ENCODE measurements at places on chromosomes 5 and 9. TPM values are rescaled to one million over a fixed set of nuclear protein-coding genes. Genes with fewer than 3 reads are reported as not detected.

GRCh38 chr5:76641514-76642120 is 18.4 kb upstream of the F2RL2 start:
- no peak overlapping the region for H3K27ac ChIP-seq
- H3K36me3 ChIP-seq, result no peaks in the 10 kb centered on the region
- H3K27me3 ChIP-seq, result no peaks in the 10 kb centered on the region

DNA sequence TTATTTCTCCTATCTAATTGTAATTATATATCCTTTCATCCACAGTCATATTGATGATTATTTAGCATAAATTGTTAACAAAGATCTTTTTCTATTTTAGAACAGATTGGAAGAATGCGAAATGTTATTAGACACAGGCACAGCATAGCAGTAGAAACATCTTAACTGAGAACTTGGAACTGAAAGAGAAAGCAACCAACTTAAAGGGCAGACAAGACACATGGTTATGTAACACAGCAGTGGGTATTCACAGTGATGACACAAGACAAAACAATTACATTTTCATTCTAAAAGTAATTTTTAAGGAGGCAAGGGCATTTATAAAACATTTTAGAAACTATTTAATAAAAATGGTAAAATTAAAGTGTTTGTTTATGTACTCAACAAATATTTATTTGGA is 57.7 kb upstream of the MEF2C start:
- H3K4me1 ChIP-seq, result no peaks in the 10 kb centered on the region
- no peaks in the 10 kb centered on the region for H3K27me3 ChIP-seq
- no peaks in the 10 kb centered on the region for H3K36me3 ChIP-seq
- no peak overlapping the region for H3K4me3 ChIP-seq
- no peak for DNase-seq

- H3K36me3 ChIP-seq, result no peaks in the 10 kb centered on the region
- H3K4me1 ChIP-seq, result no peaks in the 10 kb centered on the region
- H3K27me3 ChIP-seq, result no peaks in the 10 kb centered on the region
- H3K4me3 ChIP-seq, result no peak overlapping the region
- no peak for DNase-seq
Measured at GRCh38 chr9:68996462-68996861, 17.5 kb downstream of the PRKACG start.

The TLR4 gene
- 0.33 TPM for total RNA-seq

DNA sequence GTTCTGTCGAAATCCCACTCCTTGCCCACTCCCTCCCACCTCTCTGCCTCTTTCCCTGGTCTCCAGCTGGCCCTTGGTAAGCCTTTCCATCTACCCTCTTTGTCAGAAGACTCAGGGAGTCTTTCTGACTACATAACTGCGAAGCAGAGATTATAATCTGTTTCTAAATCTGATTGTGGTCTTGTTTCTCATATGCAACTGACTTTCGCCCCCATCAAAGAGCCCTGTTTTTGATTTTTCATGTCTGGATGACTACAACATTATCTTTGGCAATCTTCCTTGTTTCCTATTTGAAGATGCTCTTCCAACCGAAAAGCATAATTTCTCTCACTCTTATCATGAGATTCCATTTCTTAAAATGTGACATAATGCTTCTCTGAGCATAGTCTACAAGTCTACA is 218.2 kb upstream of the ADAMTSL1 start:
- no peak overlapping the region for H3K4me3 ChIP-seq
- no peaks in the 10 kb centered on the region for H3K36me3 ChIP-seq
- H3K27me3 ChIP-seq, result no peaks in the 10 kb centered on the region

The NEUROG1 gene
- total RNA-seq, result not detected

The SKP2 gene
- total RNA-seq, result 21.5 TPM

The PCSK1 gene
- not detected for total RNA-seq

The GPR151 gene
- not detected for total RNA-seq

DNA sequence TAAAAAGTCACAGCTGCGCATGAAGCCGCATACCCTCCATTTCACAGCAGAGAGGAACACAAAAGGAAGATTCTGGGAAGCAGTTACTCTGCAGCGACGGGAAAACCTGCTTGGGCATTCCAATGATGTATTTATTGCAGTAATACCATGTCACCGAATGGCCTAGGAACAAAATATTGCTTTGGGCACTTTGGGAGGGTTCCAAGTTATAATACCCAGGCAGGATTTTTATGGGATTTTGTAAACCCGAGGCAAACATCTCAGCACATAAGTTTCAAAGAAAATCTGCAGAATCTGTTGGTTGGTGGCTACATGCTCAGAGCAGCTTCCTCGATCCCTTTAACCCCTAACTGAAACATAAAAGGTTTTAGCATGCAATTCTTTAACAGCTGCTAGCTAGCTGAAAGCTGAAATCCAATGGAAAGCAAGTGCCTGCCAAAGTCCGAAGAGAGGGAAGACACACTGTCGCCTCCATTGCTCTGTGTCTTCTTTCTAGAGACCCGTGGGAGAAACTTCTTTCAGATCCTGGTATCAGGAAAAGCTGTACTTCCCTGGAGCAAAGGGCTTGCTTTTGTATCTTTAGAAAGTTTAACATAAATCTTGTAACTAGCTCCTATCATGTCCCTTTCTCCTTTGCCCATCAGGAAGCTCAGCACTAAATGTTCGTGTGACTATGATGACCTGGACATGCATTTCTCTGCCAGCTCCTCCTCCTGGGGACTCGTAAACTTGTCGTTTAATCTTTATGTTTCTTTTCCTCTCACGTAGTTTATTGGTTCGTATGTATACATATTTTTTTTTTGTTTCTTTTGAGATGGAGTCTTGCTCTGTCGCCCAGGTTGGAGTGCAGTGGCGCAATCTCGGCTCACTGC is 195.0 kb downstream of the MAPKAP1 start:
- no peaks in the 10 kb centered on the region for H3K36me3 ChIP-seq
- no peaks in the 10 kb centered on the region for H3K27me3 ChIP-seq
- H3K27ac ChIP-seq, result peak overlapping the region; percentile 29

The NDUFS6 gene
- 70.6 TPM for total RNA-seq

The KCTD16 gene
- total RNA-seq, result 0.08 TPM

DNA sequence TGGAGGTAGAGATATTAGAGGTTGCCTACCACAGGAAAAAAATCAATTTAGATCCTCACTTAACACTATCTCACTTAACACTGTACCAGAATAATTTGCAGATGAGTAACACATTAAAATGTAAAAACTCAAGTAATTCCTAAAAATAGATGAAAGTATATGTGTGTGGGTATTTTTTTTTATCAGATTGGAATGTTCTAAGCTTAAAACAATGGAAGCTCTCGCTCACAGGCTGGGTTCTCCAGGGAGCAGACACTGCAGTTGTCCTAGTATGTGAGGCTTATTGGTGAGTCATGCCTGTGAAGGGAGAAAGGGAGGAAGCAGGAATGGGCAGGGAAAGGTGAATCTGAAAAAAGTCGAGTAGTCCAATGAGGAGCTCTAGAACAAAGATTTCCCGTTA is 181.3 kb upstream of the ZNF608 start:
- H3K27me3 ChIP-seq, result no peaks in the 10 kb centered on the region
- no peak overlapping the region for H3K4me3 ChIP-seq
- peak overlapping the region; percentile 40 for H3K27ac ChIP-seq
- H3K4me1 ChIP-seq, result peaks cover 3% of the 10 kb centered on the region
- no peak for DNase-seq
- no peaks in the 10 kb centered on the region for H3K36me3 ChIP-seq
